ENCODE measurements at places on chromosomes 3 and 15.

DNA sequence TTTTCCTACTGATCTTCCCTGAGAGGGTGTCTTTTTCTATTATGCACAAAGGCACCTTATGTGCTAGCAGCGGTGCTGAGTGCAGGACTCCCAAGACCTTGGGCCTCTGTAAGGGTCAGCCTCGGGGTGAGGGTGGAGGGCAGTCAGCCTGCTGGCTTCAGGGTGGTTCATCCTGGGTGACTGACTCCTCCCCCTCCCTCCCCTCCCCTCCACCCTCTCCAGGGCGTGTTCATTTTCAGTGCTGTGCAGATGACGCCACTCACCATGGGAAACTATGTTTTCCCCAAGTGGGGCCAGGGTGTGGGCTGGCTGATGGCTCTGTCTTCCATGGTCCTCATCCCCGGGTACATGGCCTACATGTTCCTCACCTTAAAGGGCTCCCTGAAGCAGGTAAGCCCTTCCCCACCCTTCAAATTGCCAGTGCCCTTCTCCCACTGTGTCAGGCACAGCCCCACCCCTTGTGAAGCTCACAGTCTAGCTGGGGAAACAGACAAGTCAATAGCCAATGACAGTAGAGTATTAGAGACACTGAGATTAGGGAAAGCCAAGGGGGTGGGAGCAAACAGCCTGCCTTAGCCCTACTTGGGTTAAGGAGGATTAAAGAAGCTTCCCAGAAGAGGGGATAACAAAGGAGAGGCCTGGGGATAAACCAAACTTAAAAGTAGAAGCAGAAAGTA, 41.9 kb downstream of the SLC6A1 start:
- DNase-seq, result no peak

DNA sequence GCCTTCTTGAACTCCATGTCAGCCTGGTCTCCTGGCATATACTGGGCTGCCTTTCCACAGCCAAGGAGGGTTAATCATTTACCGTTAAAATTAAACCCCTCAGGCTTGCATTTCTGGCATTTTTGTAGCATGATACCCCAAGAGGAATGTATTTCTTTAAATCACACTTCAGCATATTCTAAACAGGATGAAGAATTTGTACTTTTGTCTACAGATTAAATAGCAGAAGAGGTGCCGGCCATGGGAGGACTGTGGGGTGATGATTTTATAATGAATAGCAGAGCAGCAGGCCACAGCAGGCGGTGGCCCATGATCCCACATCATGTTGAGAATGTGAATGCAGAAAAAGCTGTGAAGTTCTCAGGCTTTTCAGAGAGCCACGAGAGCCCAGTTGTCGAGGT, 90.2 kb downstream of the ARNT2 start:
- DNase-seq, result no peak

GRCh38 chr3:194890091-194890490, 204.4 kb downstream of the FAM43A start:
- DNase-seq, result no peak

DNA sequence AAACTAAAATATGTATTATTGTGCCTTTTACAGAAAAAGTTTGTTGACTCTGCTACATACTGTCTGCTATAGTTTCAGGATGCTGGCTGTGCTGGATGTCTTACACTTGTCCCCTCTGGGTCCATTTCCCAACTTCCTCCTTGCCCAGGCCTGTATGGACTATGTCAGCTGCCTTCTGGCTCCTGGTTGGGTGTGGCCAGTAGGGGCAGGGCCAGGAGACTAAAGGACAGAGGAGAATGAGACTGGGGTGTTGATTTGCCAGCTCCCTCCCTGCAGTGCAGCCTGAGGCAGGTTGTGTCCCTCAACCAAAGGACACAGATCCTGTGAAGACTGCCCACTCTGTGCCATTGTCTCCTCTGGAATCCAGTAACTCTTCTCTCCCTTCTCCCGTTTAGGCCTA, 90.6 kb upstream of the UBE2E2 start:
- DNase-seq, result no peak

DNA sequence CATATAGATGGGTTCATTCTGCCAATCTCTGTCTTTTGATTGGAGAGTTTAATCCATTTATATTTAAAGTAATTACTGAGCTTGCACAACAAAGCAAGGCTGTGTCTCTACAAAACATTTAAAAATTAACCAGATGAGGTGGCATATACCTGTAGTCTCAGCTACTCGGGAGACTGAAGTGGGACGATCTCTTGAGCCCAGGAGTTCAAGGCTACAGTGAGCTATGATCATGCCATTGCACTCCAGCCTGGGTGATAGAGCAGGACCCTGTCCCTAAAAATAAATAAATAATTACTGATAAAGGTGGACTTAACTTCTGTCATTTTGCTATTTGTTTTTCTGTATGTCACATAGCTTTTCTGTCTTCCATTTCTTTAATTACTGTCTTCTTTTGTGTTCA, 78.1 kb downstream of the PDE8A start:
- no peak for DNase-seq

DNA sequence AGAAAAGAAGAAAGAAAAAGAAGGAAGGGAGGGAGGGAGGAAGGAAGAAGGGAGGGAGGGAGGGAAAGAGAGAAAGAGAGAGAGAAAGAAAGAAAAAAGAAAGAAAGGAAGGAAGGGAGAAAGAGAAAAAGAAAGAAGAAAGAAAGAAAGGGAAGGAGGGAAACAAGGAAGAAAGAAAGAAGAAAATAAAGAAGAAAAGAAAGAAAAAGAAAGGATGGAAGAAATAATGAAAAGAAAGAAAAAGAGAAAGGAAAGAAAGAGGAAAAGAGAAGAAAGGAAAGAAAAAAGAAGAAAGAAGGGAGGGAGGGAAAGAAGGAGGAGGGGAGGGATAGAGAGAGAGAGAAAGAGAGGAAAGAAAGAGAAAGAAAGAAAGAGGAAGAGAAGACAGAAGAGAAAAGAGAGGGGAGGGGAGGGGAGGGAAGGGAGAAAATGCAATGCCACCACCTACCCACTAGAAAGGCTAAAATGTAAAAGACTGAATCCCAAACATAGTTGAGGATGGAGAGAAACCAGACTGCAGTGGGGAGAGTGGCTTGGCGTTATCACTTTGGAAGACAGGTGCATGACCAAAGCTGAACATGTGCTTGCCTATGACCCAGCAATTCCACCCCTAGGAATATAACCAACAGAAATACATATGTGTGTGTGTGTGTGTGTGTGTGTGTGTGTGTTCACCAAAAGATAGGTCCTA, 66.9 kb upstream of the KLF13 start:
- DNase-seq, result no peak

DNA sequence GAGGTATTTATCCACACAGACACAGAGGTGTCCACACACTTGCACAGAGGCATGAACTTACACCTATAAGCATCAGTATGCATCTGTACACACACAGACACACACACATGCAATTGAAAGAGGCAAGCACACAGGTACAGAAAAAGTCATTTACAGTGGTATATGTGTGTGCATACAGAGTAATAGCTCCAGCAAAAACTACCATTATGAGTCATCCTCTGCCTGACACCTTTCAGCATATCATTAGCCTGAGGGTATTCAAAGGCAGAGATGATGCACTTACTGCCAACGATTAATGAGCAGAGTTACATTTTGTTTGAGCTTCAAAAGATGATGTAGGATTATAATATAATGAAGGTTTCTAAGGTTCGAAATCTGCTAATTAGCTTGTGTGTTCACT, 100.3 kb upstream of the TPRG1 start:
- DNase-seq, result no peak

- DNase-seq, result no peak
These were observed 17.9 kb downstream of the GRIP2 start for GRCh38 chr3:14522129-14522691.

GRCh38 chr3:67624078-67624477, 30.3 kb downstream of the SUCLG2 start:
- no peak for DNase-seq

DNA sequence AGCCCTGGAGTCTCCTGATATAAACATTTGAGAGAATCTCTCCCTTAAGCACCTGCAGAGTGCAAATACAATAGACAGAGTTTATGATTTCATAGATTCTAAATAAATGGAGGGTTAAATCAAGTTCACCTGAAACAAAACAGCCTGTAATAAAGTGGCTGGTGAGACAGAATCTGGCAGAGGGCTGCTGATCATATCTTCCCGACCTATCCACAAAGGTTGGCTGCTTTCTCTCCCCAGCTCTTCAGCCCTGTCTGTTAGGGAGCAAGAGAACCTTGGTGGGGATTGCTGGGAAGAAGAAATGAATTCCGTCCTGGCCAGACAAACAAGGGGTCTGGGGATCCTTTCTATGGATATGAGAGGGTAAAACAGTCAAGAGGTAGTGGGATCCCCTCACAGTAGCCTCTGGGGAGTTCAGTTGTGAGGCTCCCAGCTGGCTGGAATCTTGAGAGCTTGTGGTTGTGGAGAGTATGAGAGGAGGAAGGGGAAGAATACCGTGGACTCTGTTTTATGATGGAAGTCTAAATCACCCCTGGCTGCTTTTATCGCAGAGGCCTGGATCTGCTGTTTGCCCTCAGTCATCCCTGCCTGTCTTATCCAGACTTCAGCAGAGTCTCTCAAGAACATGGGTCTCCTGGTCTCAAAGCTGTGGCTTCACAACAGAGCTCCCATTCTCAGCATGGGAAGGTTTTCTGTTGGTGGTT, 451.3 kb downstream of the NTRK3 start:
- DNase-seq, result no peak

GRCh38 chr15:101481917-101482525, 7.5 kb downstream of the PCSK6 start:
- DNase-seq, result no peak

DNA sequence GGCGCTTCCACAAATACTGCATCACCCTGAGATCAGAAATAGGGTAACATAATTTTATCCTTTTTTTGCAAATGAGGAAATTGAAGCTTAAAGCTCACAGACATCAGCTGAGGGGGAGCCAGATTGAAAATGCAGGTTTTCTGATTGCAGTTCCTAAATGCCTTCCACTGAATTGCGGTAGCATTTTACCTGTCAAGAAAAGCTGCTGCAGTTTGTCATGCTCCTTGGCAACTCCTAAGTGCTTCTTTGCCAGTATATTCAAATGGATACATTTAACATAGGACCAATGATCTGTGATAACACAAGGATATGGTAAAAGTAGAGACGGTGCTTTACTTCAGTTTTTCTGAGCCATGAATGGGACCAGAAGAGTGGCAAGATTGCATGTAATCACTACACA, 50.5 kb downstream of the SPATA16 start:
- DNase-seq, result no peak

DNA sequence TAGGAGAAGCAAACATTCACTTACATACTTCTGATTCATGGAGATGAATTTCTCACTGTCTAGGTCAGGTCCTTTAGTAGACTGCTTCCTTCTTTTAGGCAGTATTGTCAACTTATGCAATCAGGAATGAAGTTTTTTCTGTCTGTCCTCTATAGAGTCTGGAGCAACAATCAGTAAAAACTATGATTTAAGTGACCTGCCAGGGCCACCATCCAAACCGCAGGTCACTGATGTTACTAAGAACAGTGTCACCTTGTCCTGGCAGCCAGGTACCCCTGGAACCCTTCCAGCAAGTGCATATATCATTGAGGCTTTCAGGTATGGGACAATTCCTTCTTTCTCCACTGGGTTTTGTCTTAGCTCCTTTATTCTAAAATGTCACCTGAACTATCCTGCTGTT, 523.1 kb downstream of the ROBO2 start:
- no peak for DNase-seq

DNA sequence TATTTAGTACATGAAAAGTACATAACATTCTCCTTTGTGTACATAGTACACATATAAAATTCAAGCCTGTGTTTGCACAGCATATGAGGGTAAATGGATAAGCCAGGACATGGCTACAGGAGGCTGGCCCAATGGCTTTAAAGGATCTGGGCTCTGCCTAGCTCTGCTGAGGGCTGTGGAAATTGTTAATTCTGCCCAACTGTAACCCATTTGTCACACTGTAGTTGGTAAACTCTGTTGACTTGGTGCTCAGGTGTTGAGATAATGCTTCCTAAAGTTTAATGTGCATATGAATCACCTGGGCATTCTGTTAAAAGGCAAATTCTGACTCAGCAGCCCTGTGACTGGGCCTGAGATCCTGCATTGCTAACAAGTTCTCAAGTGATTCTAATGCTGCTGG, 196.5 kb upstream of the ZPLD1 start:
- no peak for DNase-seq

DNA sequence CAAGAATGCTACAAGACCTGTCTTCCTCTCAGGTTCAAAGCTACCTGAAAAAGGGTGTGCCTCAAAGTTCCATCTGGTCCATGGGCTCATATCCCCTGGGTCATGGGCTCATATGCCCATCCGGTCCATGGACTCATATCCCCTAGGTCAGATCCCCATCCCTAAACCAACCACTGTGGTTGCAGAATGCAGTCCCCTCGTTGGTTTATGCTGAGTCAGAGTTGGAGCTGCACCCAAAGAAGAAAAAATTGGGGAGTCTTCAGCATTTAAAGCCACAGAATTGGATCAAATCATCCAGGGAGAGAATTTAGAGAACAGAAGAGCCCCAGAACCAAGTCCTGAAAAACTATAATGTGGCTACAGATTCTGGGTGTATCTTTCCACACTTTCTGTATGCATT, 71.5 kb upstream of the IL12A start:
- no peak for DNase-seq

DNA sequence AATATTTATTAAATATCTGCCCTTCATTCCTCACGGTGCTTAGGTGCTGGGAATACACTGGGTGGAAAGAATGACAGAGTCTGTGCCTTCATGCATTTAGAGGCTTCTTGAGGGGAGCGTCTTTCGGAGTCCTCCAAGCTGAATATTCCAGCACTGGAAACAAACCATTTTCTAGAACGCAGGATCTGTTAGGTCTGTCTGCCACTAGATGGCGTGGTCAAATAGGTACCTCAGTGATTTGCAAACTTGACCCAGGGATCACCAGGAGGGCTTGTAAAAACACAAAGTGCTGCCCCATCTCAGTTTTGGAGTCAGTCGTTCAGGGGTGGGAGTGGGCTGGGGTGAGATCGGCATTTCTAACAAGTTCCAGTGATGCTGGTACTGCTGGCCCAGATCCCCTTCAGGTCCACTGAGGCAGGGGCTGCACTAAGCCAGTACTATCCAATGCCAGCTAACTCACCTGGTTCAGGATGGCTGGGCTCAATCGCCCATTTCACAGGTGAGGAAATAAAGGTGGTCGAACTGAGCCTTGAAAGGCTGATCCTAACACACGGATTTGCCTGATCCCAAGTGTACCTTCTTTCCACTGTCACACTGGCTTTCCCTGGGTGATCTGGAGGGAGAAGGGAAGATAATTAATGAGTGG, 14.8 kb downstream of the ARNT2 start:
- no peak for DNase-seq

GRCh38 chr3:74021449-74021848, 396.7 kb upstream of the PDZRN3 start:
- no peak for DNase-seq

GRCh38 chr15:90681480-90681879, 35.7 kb upstream of the BLM start:
- DNase-seq, result no peak

DNA sequence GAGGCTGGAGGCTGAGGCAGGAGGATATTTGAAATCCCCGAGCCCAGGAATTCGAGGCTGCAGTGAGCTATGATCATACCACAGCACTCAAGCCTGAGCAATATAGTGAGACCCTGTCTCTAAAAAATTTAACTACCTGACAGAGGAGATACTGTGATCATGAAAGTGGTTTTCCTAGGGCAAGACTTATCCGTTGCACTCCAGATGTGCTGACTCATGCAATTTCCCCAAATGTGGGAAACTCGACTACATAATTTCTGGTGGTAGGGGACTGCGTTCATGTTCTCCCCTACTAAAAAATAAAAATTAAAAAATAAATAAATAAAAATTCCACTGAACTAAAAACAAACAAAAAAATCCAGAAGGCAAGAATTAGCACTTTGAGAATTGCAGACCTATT, 271.7 kb downstream of the SHQ1 start:
- DNase-seq, result no peak

- DNase-seq, result peak; percentile 6
These were observed at the start of the genes CCR5AS and CCRL2 for GRCh38 chr3:46406788-46407611. Gene CCR5AS (minus strand): TSS chr3:46407066. Gene CCRL2 (plus strand): TSS chr3:46407259. CDS start chr3:46408080, 821 bp downstream.

Measured in stimulated activated CD4-positive, alpha-beta T cell treated with anti-CD3 and anti-CD28 coated beads, Interleukin-1b, Interleukin-23, amount 100 ng/mL, for 4 hours (primary cell).